Upper lobe of left lung (tissue), 6 donors: ENCODE measurements at places on chromosomes 16 and 17.
A peak's percentile ranks its signal among the peaks of the same experiment; 100 is the strongest.

DNA sequence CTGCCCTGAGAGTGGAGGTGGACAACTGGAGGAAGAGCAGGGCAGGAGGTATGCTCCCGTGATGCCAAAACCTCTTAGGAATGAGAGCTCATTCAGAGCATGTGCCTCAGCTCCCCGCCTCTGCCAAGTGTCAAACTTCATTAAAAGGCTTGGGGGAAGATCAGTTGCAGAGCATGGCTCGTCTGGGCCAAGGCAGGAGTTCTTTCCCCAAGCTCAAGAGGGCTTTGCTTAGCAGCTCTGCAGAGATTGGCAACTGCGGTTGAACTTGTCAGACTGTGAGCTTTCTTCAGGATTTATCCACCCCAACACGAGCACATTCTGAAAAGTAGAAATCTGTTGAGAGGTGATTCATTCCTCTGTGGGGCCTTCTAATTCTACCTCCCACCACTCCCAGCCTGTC lies 248.1 kb downstream of the HS3ST3A1 start:
- no peak overlapping the region for H3K27ac ChIP-seq
- DNase-seq, result no peak
- no peaks in the 10 kb centered on the region for H3K27me3 ChIP-seq
- H3K36me3 ChIP-seq, result no peaks in the 10 kb centered on the region
- H3K4me3 ChIP-seq, result no peak overlapping the region
- no peaks in the 10 kb centered on the region for H3K4me1 ChIP-seq

DNA sequence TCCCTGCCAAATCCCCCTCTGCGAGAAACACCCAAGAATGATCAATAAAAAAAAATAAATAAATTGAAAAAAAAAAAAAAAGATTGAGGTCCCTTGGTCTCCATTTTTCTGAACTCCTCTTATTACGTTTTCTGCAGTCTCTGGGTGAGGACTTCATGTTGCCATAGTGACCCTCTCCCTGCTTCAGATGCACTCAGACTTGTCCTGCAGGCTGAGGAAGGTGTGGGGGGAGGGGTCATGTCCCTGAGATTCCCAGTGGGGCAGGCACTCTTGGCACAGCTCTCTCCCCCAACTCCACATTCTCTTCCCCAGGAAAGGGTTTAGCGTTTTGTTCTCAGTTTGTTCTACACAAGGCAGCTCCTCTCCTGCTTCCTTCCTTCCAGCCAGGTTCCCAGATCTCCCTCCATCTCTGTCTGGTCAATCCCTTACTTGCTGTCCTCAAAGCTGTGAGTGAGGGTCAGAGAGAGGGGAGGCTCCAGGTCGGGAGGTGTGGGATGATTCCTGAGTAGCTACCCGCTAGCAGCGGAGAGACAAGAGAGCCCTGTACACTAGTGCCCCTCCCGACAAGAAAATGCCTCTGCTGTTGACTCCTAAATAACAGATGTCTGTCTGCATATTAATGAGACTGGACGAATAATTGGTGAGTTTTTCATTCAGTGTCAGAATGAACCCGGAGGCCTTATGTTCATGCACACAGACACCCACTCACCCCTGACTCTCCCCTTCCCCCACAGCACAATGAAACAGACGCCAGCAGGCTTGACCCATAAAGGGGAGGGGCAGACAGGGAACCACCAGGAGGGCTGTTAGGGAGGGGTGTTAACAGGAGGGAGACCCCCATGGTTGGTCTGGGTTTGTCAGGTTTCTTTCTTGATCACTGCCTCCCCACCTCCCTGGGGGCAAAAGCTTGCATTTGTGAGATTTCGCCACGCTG lies 9.2 kb downstream of the RND2 start:
- H3K4me1 ChIP-seq, result no peaks in the 10 kb centered on the region
- no peak for DNase-seq
- H3K36me3 ChIP-seq, result no peaks in the 10 kb centered on the region

GRCh38 chr16:8063159-8063558 lies 527.2 kb downstream of the TMEM114 start:
- H3K36me3 ChIP-seq, result no peaks in the 10 kb centered on the region
- H3K4me1 ChIP-seq, result no peaks in the 10 kb centered on the region
- no peak for DNase-seq
- no peaks in the 10 kb centered on the region for H3K27me3 ChIP-seq
- no peak overlapping the region for H3K27ac ChIP-seq

DNA sequence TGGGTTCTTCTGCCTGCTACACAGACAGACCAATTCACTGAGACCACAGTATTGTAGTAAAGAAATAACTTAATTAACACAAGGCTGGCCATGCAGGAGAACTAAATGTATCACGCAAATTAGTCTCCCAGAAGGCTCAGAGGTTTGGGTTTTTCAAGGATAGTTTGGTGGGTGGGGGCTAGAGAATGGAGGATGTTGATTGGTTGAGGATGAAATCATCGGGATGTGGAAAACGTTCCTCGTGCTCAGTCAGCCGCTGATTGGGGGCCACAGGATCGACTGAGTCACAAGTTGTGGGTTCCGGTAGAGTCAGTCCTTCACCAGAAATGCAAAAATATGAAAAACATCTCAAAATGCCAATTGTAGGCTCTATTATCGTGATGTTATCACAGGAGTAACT lies 18.7 kb downstream of the RHOT1 start:
- no peak overlapping the region for H3K4me3 ChIP-seq
- peaks cover 36% of the 10 kb centered on the region for H3K36me3 ChIP-seq
- H3K4me1 ChIP-seq, result peaks cover 12% of the 10 kb centered on the region
- H3K27ac ChIP-seq, result no peak overlapping the region
- no peaks in the 10 kb centered on the region for H3K27me3 ChIP-seq
- no peak for DNase-seq

DNA sequence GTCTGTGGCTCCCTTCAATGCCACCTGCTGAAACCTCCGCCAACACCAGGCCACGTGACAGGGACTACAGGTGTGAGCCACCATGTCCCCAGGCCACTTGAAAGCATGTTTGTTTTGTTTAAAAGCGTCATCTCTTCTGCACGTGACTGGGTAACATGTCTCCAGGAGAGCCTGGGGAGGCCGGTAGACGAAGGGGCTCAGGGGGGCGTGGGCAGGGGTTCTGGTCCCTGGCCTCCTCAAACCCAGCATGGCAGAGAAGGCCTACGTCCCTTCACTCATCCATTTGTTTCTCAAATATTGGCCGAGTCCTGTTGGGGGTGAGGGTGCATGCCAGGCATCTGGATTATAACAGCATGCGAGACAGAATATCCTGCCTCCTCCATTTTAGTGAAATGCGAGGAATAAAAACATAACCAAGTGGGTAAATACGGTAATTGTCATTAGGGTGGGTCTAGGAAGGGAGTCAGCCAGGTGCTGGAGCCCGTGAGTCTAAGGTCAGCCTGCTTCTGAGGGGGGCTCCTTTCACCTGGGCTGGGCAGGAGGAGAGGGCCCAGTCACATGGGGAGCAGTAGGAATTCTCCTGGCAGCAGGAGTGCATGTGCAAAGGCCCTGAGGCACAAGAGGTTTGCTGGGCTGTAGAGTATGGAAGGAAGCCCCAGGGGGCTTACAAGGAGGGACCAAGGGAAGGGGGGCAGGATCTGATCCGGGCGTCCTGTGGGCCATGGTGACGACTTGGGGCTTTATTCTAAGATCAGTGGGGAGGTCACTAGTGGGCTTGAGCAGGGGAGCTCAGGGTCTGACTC lies 26.8 kb upstream of the CIBAR2 start:
- no peak for DNase-seq
- no peak overlapping the region for H3K27ac ChIP-seq
- H3K4me1 ChIP-seq, result peaks cover 31% of the 10 kb centered on the region
- no peaks in the 10 kb centered on the region for H3K27me3 ChIP-seq
- no peak overlapping the region for H3K4me3 ChIP-seq

- H3K36me3 ChIP-seq, result peaks cover 13% of the 10 kb centered on the region
- no peaks in the 10 kb centered on the region for H3K27me3 ChIP-seq
- no peak overlapping the region for H3K27ac ChIP-seq
- no peaks in the 10 kb centered on the region for H3K4me1 ChIP-seq
Observed at GRCh38 chr16:67822511-67822910, 15.8 kb downstream of the TSNAXIP1 start.

- no peaks in the 10 kb centered on the region for H3K36me3 ChIP-seq
- H3K27ac ChIP-seq, result no peak overlapping the region
- no peak overlapping the region for H3K4me3 ChIP-seq
Observed at GRCh38 chr17:82377924-82378740, 6.6 kb downstream of the UTS2R start.

GRCh38 chr17:76390003-76390421 lies 5.6 kb downstream of the SPHK1 start:
- H3K27me3 ChIP-seq, result no peaks in the 10 kb centered on the region
- H3K4me1 ChIP-seq, result peaks cover 21% of the 10 kb centered on the region
- no peak overlapping the region for H3K27ac ChIP-seq
- peaks cover 35% of the 10 kb centered on the region for H3K36me3 ChIP-seq
- no peak for DNase-seq
- no peak overlapping the region for H3K4me3 ChIP-seq

DNA sequence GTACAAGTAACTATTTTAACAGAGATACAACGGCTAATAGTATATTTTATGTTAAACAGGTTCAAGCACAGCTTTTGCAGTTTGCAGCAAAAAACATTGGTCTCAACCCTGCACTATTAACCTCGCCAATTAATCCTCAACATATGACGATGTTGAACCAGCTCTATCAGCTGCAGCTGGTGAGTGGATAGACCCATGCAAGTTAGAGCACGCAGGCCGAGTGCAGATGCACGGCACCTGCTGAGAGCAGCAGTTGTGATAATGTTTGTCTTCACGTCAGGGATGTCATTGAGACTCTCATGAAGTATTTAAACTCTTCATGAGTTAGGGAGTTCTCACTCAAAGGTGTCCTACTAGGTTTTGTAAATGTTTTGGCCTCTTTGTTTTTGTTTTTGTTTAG lies 45.6 kb downstream of the TMC6 start:
- H3K27ac ChIP-seq, result no peak overlapping the region
- H3K36me3 ChIP-seq, result peaks cover 41% of the 10 kb centered on the region
- H3K4me3 ChIP-seq, result no peak overlapping the region
- DNase-seq, result no peak
- no peaks in the 10 kb centered on the region for H3K27me3 ChIP-seq
- H3K4me1 ChIP-seq, result no peaks in the 10 kb centered on the region

DNA sequence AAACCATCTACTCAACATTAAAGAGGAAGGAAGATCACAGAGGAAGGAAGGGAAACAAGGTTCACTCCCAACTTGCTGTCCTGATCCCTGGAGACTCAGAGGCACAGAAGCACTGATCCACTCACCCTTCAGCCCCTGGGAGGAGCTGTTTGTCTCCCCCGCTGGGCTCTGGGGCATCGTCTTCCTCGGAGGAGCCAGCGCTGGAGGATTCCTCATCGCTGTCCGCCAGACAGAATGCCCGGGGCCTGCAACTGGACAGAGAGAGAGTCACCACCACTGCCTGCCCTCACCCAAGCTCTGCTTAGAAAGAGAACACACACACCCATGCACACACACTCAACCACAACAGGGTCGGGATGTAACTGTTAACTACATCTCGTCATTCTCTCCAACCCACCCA lies 24.8 kb upstream of the ERN1 start:
- H3K27me3 ChIP-seq, result no peaks in the 10 kb centered on the region
- H3K4me3 ChIP-seq, result no peak overlapping the region
- H3K36me3 ChIP-seq, result peaks cover 24% of the 10 kb centered on the region
- peak overlapping the region; percentile 30 for H3K27ac ChIP-seq
- DNase-seq, result no peak

- H3K27ac ChIP-seq, result no peak overlapping the region
- H3K4me3 ChIP-seq, result no peak overlapping the region
- H3K4me1 ChIP-seq, result peaks cover 19% of the 10 kb centered on the region
- no peak for DNase-seq
Observed at GRCh38 chr17:43940630-43941029, 1.6 kb downstream of the PPY start.

- H3K36me3 ChIP-seq, result no peaks in the 10 kb centered on the region
- no peak overlapping the region for H3K4me3 ChIP-seq
- peak overlapping the region; percentile 61 for H3K27ac ChIP-seq
- DNase-seq, result no peak
- H3K27me3 ChIP-seq, result no peaks in the 10 kb centered on the region
- H3K4me1 ChIP-seq, result peaks cover 16% of the 10 kb centered on the region
Observed at GRCh38 chr17:17587614-17588337, 3.7 kb downstream of the PEMT start.

DNA sequence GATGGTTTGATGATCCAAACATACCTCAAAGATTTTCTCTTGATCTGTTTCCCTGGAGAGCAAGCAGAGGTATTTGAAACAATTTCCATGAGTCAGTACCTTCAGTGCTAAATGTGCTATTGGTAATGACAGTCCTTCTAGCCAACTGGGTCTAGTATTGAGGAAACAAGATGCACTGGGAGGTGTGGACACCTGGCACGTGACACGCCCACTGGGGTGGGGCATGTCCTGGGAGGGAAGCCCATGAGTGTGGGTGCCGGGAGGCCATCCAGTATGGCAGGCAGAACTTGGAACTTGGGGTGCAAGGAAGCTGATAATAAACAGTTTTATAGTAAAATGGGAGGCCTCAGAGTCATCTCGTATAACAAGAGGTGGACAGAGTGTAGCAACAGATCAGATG lies 17.9 kb upstream of the AKAP1 start:
- H3K27ac ChIP-seq, result no peak overlapping the region
- no peak for DNase-seq
- H3K4me1 ChIP-seq, result no peaks in the 10 kb centered on the region
- no peak overlapping the region for H3K4me3 ChIP-seq
- H3K36me3 ChIP-seq, result no peaks in the 10 kb centered on the region
- H3K27me3 ChIP-seq, result no peaks in the 10 kb centered on the region

DNA sequence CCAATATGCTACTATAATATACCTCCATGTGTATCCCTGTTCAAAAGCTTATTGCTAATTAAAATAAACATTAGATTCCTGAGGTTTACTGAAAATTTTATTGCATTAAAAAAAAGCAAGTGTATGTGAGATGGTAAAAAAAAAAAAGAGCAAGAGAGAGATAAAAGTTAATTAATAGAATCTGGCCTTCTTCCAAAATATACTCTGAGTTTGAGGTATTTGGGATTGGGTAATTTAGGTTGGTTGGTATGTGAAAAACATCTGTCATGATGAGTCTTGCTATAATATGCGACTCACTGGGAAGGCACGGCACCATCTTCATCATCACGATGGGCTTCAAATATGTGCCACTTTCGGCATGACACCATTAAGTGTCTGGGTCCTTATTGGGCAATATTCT lies 711.1 kb upstream of the SOX9 start:
- no peak overlapping the region for H3K4me3 ChIP-seq
- no peaks in the 10 kb centered on the region for H3K27me3 ChIP-seq
- H3K4me1 ChIP-seq, result no peaks in the 10 kb centered on the region

DNA sequence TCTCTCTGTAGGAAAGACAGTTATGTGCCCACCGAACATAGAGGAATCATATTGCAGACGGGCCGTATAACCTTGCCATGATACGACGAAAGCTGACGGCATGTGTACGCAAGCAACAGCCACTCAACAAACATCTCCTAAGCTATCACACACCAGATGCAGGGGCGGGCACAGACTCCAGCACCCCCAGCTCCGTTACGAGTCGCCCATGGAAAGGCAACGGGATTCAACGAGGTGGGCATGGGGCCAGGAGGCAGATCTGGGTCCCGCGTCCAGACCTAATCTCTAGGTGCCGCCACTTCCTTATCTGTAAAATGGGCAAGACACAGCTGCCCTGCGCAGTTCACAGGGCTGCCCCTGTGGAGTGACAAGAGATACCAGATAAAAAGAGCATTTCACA lies 35.6 kb downstream of the ABR start:
- H3K27ac ChIP-seq, result no peak overlapping the region
- no peak overlapping the region for H3K4me3 ChIP-seq
- H3K27me3 ChIP-seq, result no peaks in the 10 kb centered on the region
- no peaks in the 10 kb centered on the region for H3K4me1 ChIP-seq
- H3K36me3 ChIP-seq, result no peaks in the 10 kb centered on the region
